ENCODE measurements at places on chromosomes 6 and 20.

GRCh38 chr20:24487648-24488047 is 18.2 kb downstream of the SYNDIG1 start:
- no peak for DNase-seq

DNA sequence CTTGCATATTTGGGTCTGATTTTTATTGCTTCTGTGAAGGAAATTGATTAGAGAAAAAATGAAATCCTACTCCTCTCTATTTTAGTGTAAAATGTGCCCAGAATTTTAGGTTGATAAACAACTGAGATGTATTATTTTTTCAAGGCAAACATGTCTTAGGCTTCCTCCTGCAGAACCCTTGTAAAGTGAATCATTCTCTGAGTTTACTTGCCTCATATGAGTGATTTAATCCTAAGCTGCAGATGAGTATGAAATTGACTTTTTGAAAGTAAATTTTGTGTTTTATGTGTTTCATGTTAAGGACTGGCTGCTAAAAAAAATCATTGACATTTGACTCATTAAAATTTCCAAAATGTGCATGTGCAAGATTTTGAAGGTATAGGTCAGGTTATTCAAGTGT is 138.5 kb upstream of the PHACTR1 start:
- no peak for DNase-seq

DNA sequence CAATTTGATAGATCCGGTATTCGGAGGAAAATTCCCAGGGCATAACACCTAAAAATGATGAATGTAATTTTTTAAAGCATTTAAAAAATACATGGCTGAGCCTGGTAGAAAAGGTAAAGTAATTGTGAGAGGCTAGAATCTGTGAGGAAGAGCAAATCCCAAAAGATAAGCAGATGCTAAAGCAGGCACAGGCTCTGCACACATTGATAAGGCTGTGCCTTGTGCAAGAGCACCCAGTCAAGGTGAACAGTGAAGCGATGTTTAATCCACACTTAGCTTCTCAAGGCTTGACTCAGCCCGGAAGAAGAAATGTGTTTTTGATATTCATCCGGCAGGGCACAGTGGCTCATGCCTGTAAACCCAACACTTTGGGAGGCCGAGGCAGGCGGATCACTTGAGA is 5.1 kb upstream of the EPB41L2 start:
- DNase-seq: no peak

DNA sequence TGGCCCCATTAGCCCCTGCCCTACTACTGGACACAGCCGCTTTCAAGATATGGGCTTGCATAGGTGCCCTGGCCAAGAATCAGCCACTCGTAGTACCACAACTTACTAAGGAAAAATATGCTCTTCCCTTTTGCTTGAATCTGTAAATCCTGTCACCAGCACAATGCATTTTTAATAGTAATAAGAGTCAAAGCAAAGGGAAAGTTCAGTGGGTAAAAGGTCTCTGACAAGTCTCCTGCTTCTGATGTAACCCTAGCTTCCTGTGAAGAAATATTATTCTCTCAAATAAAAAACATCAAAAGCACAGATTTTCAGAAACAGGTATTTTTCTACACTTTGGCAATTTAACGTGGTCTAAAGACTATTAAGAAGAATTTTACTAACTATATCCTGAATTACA is 373.8 kb downstream of the GJA1 start:
- DNase-seq: no peak

GRCh38 chr6:79878142-79878748 is 69.1 kb downstream of the ELOVL4 start:
- DNase-seq: no peak

DNA sequence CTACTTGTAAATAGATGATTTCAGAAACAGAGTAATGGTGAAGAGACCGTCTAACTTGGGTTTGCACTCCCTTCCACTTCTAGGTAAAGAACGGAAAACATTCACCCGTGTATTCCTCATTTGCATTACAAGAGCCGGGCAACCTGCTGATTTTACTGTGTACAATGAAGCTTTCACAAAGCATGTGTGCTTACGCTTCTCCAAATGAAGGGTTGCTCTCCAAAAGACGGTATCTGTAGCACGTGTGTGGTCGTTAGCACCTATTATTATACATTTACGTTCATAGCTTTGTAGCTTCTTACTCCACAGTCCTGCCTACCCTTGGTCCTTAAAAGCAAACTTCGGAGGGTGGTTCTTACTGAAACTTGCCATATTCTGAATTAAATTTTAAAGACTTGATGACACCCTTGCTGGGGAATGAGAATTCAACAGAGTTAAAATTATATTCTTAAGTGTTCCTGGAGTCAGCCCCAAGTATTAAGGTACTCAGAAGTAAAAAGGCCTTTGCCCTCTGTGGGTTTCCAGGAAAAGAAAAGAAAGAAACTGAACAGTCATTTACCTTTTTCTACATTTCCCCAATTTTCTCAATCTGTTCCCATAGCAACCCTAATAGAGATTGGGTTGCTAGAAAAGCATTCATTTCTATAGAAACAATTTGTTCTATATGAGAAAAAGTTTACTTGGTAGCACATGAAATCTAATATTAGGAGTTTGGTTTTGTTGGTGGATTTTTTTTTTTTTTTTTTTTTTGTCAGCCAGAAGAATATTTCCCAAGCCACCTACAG is 61.9 kb upstream of the KCNG1 start:
- DNase-seq: no peak

Measured in brain microvascular endothelial cell (primary cell).